ENCODE measurements at places on chromosomes 5 and 9.
A peak's percentile ranks its signal among the peaks of the same experiment; 100 is the strongest.

DNA sequence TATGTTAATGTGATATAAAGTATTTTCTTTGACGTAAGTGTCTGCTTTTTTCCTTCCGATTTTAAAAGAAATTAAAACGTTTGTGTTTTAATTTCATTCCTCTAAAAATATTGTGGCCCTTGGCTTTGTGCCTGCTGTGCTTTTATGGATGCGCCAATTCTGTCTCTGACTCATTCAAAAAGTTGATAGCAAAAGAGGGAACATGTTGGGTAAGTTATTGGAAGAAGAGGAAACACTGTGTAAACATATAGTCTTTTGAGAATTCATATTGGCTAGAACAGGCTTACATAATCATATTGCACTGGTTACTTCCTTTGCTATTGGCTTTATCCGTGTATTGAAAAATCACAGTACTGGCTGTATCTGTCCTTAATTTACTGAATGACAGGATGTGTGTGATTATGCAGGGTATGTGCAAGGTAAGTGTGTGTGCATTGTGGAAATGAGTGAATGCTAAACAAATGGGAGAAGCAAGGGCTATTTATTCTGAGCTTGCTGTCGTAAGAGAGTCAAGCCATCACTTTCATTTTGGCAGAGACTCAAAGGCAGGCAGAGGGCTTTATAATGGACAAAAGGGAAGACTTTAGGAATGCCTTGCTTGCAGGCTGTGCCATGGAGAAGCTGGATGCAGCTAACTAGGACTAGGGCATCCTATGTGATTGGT lies 67.8 kb downstream of the SGCD start:
- DNase-seq = no peak

GRCh38 chr5:68287976-68288706 lies 72.6 kb downstream of the PIK3R1 start:
- DNase-seq = peak; percentile 54

- DNase-seq = no peak
These were observed 135.0 kb downstream of the HSD17B3 start for GRCh38 chr9:96167011-96167410.

- no peak for DNase-seq
These were observed 129.6 kb downstream of the EPB41L4A start for GRCh38 chr5:112289465-112289864.

DNA sequence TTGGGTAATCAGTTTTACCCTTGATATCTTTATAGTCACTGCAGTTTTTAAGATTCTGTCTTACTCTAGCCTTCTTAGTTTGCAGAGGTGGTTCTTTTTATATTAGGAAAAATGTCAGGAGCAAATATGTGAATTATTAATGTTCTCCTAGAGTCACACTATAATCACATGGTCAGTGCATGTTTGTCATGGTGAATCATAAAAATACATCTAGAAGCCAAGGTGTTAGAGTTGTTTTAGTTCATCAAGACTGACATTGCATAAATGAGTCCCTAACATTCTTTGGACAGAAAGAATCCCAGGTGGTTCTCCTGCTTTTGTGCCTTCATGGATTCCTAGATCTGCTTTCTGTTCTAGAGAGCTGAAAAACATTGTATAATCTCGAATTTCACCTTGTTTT lies 22.9 kb downstream of the ATG10 start:
- DNase-seq = no peak

GRCh38 chr5:69288069-69288468 lies 44.5 kb downstream of the CCDC125 start:
- DNase-seq = no peak

DNA sequence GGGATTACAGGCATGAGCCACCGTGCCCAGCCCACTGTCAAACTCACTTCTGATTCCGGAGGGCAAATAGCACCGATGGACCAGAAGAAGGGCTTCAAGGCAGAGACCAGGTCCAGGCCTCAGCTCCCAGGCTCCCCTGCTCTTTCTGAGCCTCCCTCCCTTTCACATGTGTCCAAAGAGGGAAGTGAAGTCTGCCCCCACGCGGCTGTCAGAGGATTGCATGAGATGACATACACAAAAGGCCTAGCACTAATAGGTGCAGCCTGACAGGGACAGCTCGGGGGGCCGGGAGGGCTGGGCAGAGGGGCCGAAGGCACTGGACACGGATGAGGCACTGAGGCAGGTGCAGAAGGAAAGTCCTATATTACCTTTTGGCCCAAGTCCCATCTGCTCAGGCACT lies 16.1 kb downstream of the FBP1 start:
- peak; percentile 29 for DNase-seq

- DNase-seq = no peak
These were observed 409.8 kb downstream of the MAN2A1 start for GRCh38 chr5:110099572-110099971.

DNA sequence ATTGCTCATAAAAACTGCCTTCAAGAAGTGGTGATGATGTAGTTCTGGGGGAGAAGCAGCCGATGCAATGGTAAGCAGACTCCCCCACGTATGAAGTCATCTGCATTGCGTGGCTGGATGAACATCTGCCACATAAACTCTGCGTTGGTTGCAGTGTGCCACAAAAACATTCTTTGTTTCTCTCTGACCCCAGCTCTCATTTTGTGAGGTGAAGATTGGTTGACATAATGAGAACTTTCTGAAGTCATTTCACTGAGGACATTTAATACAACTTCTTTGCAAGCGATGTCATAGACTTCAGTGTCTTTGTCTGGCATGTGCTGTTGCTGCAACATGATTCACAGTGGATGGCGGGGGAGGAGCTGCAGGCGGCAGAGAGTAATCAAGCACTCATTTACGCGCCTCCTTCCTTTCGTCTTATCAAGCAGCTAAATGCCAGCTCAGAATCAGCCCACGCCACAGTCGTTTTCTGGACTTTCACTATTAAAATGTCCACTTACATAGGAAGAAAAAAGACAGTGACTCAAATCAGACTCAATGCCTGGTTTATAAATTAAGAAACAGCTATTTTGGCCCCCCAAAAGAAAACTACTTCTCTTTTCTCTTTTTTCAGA lies 91.5 kb upstream of the NFIL3 start:
- DNase-seq = peak; percentile 49

DNA sequence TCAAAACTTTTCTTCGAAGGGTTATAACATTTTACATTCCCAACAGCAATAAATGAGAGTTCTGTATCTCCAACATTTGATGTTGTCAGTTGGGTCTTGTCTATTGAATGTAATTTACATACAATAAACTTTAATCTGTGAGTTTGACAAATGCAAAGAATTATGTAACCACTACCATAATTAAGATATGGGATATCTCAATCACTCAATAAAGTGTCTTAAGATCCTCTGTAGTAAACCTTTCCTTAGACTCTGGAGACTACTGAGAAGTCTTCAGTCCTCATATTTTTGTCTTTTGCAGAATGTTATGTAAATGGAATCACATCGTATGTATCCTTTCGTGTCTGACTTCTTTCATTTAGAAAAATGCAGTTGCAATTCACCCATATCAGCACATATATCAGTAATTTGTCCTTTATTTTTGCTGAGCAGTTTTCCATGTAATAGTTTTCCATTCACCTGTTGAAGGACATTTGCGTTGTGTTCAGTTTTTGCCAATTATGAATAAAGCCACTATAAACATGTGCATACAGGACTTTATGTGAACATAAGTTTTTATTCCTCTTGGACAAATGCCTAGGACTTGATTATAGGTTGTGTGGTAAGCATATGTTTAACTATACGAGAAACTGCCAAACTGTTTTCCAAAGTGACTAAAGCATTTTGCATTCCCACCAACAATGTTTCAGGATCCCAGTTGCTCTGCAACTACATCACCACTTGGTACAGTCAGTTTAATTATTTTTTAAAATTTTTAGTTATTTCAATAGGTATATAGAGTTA lies 784.6 kb upstream of the ZNF608 start:
- no peak for DNase-seq

- DNase-seq = no peak
These were observed 125.8 kb downstream of the DTWD2 start for GRCh38 chr5:118862596-118862995.

DNA sequence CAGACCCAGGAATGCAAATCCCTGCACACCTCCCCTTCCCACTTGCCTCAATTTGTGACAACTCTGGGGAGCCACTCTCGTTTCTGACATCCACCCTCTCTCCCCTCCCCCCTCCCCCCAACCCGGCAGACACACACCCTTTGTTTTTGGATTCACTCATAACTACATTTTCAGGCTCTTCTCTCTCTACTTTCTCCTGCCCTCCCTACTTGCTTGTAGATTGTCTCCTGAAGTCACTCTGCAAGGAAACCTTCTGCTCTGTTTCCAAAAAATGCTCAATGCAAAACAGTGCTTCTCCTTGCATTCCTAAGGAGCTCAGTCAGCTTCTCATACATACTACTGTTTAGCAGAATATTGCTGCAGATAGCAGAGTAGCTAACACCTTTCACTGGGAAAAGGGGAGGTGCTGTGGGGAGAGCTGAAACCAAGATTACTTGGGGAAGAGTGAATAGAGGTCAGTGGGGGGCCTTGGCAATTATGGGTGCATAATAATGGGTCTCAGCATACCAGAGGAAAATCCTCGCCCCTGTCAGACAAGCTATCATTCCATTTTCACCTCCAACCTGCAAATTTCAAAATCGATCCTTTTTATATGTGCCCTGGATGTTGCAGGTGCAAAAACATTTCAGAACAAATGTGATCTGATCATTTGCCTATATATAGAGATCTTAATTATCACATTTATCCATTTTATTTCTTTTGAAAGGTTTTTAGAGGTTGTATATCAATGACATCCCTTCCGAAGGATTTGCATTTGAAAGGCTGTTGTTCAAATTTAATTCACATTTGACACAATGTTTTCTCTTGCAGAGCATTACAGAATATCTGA lies 1860.7 kb upstream of the WWC1 start:
- no peak for DNase-seq

DNA sequence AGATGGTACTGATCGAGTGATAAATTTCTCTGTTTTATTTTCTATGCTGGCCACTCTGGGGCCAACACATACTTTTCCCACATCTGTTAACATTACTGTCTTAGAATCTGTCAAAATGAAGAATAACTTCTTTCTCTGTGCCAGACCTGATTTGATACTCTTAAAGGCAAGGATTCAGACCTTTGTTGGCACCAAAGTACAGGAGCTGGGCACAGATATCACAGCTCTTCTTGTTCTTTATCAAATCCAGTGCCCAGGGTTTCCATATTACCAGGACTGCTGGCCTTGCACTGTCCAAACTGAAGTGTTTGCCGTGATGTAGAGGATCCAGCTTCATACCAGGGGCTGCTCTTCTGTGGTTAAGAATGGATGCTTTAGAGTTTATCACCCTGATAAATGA lies 20.9 kb downstream of the ZNF474 start:
- no peak for DNase-seq

DNA sequence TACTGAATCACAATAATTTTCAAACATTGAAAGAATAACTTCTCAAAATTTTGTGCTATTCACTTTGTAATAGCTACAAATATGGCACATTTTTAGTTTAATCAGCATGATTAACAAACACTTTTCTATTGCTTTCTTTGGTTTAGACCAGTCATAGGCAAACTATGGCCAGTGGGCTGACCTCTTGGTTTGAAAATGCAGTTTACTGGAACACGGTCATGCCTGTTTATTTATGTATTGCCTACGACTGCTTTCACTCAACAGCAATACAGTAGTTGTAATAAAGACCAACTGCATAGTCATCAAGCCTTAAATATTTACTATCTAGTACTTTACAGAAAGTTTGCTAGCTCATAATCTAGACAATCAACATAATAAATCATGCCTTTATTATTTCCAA lies 810.8 kb downstream of the TLE1 start:
- DNase-seq = no peak

GRCh38 chr5:80711938-80712337 lies 57.2 kb upstream of the DHFR start:
- no peak for DNase-seq

GRCh38 chr5:74316064-74316603 lies 324.4 kb downstream of the ENC1 start:
- no peak for DNase-seq

DNA sequence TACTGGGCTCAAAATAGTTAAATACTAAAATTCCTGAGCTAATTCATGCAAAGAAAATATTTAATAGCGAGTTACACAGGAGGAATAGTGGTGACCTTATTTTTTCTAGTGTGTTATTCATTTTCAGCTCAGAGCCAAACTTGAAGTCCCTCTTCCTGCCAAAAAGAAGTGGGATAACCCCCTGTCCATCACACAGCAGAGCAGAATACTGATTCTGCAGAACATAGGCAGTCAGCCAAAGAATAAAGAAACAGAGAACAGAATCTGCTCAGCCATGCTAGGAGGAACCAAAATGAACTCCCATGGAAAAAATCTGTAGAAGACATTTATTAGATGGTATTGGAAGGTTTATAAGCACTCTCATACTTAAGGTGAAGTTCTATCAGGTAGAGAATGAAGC lies 49.4 kb upstream of the GRIN3A start:
- no peak for DNase-seq

- no peak for DNase-seq
These were observed 41.6 kb downstream of the TRIO start for GRCh38 chr5:14184725-14185124.

- no peak for DNase-seq
These were observed 599.6 kb upstream of the ADAMTS16 start for GRCh38 chr5:4540375-4541173.

DNA sequence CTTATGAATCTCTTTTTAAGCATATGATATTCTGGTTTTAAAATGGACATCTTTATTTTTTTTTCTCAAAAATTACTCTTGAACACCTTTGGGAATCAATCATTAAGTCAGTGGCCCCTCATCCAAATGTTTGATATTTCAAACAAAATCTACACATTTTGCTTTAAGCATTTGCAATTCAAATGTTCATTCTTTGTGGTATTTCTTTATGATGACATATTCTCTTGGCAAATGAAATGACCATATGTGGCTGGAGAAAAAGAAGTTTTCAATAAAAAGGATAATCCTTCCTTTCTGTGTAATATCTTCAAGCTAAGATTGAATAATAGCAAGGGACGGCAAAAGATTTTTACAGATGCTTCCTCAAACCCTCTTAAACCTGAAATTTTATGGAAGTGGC lies 420.8 kb downstream of the MTRR start:
- no peak for DNase-seq

DNA sequence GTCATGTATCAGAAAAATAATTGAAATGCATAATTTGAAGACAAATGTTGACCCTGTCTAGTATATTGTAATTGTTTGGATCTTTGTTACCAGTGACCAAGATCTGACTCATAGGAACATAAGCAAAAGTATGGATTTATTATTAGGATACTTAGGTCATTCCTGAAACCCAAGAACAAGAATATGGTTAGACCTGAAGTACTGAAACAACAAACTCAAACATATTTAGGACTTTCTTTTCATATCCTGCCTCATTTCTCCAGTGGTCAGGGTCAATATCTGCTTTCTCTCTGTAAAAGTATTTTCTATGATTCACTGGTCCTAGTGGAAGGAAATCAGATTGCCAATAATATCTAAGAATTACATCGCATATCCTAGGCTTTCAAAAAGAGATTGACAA lies 1937.1 kb upstream of the WWC1 start:
- DNase-seq = no peak

GRCh38 chr9:70127540-70128416 lies 84.1 kb downstream of the MAMDC2 start:
- no peak for DNase-seq
